ENCODE measurements at places on chromosomes 3 and 15.

- no peak for DNase-seq
Observed at GRCh38 chr3:4241595-4242170, 61.5 kb upstream of the SETMAR start.

- DNase-seq = no peak
Observed at GRCh38 chr15:52013151-52013791, 5.7 kb upstream of the MAPK6 start.

GRCh38 chr3:193868590-193868989 lies 267.4 kb upstream of the HES1 start:
- no peak for DNase-seq

DNA sequence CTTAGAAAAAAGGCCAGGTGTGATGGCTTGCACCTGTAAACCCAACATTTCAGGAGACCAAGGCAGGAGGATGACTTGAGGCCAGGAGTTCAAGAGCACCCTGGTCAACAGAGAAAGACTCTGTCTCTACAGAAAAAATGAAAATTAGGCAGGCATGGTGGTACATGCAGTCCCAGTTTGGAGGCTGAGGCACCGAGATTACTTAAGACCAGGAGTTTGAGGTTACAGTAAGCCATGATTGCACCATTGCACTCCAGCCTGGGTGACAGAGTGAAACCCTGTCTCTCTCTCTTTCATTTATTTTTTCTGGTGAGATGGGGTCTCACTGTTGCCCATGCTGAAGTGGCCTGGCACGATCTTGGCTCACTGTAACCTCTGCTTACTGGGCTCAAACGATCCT lies 24.7 kb downstream of the IP6K1 start:
- no peak for DNase-seq

DNA sequence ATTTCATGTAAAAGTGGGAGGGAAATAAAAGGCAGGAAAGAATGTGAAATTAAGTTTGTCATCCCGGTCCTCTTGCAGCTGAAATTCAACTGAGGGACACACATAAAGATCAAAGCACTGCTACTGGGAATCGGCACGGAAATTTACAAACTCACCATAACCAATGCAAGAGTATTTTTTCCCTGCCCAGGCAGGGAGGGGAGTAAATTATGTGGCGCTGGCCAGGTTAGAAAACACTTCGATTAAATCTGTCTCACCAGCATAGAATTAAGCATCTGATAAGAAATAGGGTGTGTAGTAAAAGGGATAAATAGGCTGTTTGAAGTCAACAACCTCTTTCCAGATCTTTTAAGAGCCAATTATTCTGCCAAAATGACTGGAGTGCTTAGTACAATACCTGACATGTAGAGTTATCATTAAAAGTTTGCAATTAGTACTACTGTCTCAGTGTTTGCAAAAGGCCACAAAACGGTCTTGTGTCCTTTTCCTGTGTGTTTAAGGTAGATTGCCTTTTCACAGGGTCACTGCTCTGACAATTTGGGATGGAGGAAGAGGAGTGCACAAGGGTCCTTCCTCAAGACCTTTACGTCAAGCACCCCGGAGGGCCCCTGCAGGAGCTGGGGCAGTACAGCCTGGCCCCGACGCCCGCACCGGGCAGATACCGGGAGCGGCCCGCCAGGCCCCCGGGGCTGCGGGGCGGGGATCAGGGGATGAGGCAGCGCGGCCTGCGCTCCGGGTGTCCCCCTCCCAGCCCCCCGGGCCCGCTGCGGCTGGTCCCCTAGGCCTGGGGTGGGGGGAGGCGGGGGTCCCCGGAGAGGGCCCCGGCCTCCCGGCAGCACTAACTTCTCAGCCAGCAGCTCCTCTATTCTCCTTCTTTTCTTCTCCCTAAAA lies 651 bp downstream of the UBA3 start:
- peak; percentile 31 for DNase-seq

- no peak for DNase-seq
Observed at GRCh38 chr3:15903759-15904720, 106.3 kb upstream of the ANKRD28 start.

DNA sequence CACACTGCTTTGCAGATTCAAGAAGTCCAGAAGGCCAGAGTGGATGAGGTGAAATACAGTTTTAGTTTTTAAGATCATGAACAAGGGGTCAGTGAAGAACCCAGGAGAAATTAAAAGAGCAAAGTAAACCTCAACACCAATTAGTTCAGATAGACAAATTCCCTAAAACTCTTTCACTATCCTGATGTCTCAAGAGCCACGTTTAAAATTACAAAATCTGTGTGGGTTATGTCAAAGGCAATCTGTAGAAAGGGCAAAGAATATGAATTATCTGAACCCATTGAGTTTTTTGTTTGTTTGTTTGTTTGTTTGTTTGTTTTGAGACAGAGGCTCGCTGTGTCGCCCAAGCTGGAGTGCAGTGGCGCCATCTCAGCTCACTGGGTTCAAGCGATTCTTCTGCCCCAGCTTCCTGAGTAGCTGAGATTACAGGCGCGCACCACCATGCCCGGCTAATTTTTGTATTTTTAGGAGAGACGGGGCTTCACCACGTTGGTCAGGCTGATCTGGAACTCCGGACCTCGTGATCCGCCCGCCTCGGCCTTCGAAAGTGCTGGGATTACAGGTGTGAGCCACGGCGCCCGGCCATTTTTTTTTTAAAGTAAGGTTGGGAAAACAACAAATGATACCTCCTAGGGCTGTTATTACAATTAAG lies 32.1 kb upstream of the ST3GAL6 start:
- no peak for DNase-seq

- DNase-seq = no peak
Observed at GRCh38 chr3:52792961-52793695, 1.5 kb upstream of the ITIH3 start.

- DNase-seq = no peak
Observed at GRCh38 chr15:57819646-57820045, 113.1 kb downstream of the POLR2M start.

DNA sequence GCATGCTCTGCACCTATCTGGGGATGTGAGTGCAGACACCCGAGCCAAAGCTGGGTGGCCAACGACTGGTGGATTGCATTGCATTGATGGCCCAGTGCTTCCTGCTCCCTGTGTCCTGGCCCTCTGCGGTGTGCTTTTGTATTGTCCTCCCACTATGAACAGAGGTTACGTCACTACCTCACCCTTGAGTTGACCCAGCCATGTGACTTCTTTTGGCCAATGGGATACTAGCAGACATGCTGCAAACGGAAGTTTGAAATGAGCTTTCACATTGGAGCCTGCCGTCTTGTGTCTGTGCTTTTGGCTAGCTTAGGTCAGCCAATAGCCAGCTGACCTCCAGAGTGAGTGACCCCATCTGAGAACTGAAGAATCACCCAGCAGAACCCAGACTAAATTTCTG lies 15.3 kb upstream of the TBC1D21 start:
- no peak for DNase-seq

DNA sequence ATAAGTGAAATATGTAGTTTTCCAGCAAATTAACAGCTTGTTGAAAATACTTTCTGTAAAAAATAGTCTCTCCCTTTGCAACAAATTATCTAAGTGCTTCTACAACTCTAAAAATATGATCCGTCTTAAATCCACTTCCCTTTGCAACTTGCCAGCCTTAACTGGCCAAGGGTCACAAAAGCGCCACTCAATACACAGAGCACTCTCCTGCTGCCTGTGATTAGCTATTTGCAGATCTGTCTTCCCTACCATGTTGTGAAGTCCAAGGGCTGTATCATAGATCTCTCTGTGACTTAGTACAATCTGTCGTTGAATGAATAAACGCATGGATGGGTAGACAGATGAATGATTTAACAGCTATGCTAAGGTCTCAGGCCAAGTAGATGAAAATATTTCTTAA lies 76.2 kb downstream of the ITGB5 start:
- DNase-seq = no peak

GRCh38 chr15:19987389-19988048 lies 554.1 kb downstream of the GOLGA6L6 start:
- peak; percentile 8 for DNase-seq

- no peak for DNase-seq
Observed at GRCh38 chr3:37338500-37338899, 164.1 kb upstream of the LRRFIP2 start.

DNA sequence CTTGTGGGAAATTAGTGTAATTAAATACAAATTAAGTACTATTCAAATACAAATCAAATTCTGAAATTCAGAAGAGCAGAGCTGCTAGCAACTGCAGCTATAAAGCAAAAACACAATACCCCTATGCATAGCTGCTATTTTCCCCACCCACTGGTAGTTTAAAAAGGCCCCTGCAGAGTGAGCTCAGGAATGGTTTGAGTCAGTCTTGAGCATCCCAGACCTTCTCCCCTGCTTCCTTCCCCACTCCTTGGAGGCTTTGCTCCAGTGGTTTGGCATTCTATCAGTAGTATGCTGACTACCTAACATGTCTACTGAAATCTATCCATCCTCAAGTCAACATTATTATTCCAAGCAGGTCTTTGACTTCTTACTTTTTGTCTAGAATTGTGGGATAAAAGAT lies 53.0 kb downstream of the EFHB start:
- no peak for DNase-seq

DNA sequence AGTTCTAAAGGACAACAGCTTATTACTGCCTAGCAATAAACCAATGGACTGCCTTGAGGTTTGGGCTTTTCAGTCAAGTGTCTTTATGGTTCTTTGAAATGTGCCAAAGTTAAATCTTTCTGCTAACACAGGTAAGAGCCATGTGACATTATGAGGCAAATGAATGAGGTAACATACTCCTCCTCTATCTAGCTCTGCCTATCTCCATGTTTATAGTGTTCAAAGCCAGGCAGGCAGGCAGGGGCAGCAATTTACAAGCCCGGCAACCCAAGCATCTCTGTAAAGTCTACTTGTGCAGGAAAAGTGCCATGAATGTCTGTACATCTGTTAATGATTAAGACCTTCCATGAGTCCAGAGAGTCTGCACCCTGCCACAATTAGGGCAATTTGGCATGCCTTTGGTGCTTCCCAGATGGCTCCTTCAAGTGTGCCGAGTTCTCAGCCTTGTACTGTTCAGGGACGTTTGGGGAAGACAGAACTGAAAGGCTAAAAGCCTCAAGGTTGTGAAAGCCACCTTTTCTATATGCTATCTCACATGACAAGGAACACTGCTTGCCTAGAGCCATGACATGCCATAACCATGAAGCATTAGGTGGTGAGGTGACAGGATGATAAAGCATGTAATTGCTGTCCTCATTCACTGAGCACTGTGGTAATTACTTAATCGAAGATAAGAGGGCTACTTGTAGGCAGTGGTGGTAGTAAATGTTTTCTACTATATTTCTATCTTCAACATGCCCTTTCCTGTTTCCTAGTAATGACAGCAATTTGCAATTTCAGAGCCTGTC lies 41.4 kb upstream of the EIF1B start:
- DNase-seq = no peak

GRCh38 chr3:169591159-169591951 lies 72.2 kb downstream of the MECOM start:
- no peak for DNase-seq

DNA sequence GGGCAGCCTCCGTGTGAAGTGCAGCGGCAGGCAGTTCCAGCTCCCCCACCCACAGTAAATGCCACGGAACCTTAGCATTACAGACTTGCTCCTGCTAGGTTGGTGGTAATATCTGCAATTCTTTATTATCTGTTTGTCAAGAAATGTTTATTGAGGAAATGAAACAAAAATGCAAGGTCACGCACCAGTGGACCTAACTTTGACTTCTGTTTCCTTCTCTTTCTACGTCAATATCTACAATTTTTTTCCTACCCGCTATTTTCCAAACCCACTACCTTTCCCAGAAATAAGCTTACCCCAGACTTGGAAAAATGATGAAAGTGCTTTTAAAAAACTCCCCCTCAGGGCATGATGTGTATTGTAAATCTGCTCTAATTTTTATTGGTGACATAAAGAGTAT lies 18.9 kb downstream of the ILDR1 start:
- DNase-seq = no peak

DNA sequence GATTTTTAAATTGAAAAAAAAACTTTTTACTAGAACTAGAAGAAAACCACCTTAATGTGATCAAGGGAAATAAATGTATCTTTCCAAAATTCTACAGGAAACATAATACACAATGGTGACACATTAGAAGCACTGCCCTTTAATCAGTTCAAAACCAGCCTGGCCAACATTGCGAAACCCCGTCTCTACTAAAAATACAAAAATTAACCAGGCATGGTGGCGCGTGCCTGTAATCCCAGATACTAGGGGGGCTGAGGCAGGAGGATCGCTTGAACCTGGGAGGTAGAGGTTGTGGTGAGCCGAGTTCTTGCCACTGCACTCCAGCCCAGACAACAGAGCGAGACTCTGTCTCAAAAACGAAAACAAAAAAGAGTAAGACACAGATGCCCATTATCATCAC lies 134.5 kb downstream of the TBC1D5 start:
- no peak for DNase-seq

DNA sequence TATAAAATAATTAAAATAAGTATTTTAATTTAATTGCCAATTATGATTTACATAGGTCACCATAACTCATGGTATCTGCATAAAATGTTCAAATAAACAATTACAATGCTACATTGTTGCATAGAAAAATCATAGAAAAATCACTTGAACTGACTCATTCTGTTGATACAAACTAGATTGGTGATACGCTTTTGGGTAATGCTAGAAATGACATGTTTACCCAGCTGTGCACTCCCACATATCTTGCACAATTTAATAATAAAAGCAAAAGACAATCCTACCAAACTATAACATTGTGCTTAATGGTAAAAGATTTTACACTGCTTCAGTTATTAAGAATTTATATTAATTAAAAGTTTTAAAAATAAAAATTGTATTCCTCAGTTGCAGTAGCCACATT lies 45.8 kb upstream of the FBXL22 start:
- DNase-seq = no peak

GRCh38 chr3:67617518-67617917 lies 36.9 kb downstream of the SUCLG2 start:
- DNase-seq = no peak

- no peak for DNase-seq
Observed at GRCh38 chr15:87779746-87780145, 476.8 kb downstream of the NTRK3 start.

- DNase-seq = peak; percentile 17
Observed at GRCh38 chr3:33645060-33645647, 72.9 kb downstream of the CLASP2 start.

GRCh38 chr3:48428088-48428571 lies 1.8 kb downstream of the PLXNB1 start:
- no peak for DNase-seq

DNA sequence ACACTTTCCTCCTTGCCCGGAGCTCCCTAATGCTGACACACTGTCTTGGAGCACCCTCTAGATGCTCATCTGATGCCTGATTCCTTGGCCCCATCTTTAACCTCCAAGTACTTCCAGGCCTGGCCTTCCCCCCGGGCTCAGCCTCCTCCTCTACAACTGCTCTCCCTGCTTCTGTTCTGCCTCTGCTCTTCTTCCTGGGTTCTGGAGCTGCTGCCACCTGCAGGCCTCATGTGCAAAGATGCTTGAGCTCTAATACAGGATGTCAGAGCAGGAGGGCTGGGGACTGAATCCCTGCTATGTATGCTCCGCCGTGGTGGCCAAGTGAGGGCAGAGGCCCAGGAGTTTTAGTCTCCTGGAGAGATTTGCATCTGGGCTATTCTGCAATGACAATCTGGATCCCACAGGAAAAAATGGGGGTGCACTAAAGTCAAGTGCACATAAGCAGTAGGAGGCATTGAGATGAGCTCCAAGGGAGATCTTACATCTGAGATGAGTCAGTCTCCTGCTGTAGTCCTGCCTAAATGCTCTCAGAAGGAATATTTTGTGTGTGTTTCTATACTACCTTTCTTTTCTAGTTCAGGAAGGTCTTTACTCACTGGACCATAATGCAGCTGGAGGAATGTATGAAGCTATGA lies 296.3 kb downstream of the UACA start:
- peak; percentile 46 for DNase-seq

All from activated naive CD8-positive, alpha-beta T cell treated with anti-CD3 and anti-CD28 coated beads, Interleukin-2, amount 50 U/mL, for 24 hours (primary cell).